ENCODE measurements at places on chromosomes 12 and 14.

DNA sequence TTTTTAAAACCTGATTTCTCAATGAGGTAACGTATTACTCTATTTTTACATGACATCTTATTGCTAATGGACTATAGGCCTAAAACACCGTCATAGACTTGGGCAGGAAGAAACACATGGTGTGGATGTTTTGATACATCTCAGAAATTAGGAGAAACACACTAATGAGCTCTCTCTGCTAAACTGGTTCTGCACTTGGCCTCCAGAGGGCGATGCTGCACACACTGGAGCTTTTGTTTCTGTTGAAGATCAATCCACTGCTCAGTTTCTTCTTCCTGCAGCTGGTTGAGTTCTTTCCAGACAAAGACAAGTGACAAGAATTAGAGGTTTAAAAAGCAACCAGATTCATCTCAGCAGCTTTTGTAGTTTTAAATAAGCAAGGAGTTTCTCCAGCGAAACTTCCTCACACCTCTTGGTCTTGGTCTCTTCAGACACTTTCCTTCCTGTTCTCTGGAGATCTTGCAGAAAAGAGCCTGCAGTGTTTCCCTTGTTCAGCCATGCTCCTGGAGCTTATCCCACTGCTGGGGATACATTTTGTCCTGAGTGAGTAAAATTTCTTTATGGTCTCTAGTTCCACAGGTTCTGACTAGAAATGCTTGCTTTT lies 178.5 kb upstream of the OR4E1 start:
- peak; percentile 58 for DNase-seq

- no peak for DNase-seq
Observed at GRCh38 chr12:121930862-121931261, 12.5 kb downstream of the CFAP251 start.

- no peak for DNase-seq
Observed at GRCh38 chr14:70045310-70045709, 143.4 kb downstream of the SLC8A3 start.

GRCh38 chr12:13283867-13284266 lies 87.3 kb downstream of the EMP1 start:
- DNase-seq, result no peak

DNA sequence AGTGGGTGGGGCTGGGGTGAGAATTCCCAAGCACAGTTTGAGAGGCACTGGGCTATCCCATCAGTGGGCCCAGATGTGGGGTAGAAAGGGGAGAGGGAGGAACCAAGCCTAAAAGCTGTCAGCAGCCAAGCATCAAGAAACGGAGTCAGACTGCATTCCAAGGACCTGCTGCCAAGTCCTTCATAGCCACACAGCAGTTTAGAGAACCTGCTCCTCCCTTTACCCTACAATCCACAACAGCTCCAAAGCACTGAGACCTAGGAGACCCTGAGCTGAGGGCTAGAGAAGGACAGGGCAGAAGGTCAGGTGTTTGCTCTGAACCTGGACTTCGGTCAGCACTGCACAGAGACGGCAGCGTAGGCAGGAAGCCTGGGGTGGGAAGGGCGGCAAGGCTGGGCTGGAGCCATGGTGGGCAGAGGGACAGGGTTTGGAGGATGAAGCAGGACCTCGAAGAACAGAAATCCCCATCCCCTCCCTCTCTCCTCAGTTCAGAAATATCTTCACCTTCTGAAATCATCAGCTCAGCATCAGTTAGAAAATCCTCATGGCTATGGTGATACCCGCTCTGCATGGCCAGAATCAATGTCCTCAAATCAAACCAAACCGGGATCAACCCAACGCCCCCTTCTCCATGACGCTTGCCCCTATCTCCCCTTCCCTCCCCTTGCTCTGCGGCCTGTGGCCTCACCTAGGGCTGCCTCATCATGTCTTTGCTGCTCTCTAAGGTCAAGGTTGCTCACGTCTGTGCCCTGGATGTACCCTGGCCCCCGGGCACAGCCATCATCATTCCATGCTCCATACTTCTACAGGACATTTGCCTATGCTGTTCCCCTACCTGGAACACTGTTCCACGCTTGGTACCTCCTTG lies 12.9 kb upstream of the SERPINA4 start:
- DNase-seq, result no peak

GRCh38 chr12:33205981-33206380 lies 233.6 kb downstream of the SYT10 start:
- no peak for DNase-seq

Measured in stimulated activated CD4-positive, alpha-beta T cell treated with anti-CD3 and anti-CD28 coated beads, Interleukin-1b, Interleukin-23, amount 100 ng/mL, for 4 hours (primary cell).